Upper lobe of left lung (tissue), 6 donors: ENCODE measurements at places on chromosomes 7 and 10. TPM values are rescaled to one million over a fixed set of nuclear protein-coding genes. Genes with fewer than 3 reads are reported as not detected.

DNA sequence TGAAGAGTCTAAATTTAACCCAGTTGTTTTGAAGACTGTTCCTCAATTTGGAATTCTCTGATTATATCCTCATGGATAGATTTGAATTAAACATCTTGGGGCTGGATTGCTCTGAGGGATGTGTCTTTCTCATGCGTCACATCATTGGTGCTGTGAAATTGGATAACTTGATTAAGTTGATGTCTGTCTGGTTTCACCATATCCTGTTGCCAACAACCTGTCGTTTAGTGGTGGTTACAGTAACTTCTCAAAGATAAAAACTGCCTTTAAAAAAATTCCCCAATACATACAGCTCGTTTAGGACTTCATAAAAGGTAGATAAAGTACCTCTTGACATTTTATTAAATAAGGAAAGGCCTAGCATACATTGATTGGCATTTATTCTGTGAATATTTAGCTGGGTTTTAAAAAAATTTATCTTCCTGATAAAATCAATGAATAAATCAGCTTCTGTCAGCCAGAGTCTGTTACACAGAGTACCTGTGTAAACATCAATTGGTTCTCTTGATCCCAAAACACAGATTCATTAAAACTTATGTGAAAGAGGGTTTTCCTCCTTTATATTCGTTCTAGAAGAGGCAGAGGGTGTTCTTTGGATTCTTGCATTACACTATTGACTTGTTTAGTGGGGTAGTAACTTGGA is 10.5 kb downstream of the CRCP start:
- no peak for DNase-seq
- H3K27me3 ChIP-seq, result no peaks in the 10 kb centered on the region
- no peak overlapping the region for H3K4me3 ChIP-seq
- no peaks in the 10 kb centered on the region for H3K36me3 ChIP-seq
- peaks cover 40% of the 10 kb centered on the region for H3K4me1 ChIP-seq

DNA sequence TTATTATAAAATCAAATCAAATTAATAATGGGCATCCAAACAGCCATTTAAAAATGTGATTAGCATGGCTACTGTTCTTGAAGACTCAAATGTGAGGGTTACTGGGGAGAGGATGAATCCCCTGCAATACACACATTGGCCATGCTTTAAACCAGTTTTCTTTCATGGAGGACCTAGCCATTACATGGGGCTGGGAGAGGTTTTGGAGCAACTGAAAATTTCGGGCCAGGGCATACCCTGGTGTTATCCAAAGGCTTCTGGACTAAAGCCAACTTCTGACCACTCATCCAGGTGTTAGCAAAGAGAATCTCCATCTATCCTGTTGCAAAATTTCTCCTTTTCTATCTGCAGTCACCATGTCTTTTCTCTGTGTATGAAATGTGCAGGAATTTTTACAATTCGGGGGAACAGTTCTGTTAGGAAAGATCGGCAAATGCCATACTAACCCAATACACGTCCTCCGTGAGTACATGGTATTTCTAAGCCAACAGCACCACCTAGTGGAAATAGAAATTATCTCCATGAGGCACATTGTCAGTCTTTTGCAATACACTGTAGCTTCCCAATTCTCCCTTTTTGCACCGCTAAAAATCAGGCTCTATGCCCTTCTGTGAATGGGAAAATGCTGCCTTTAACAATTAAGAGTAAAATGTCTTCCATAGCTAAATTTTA is 47.0 kb upstream of the ZNF107 start:
- H3K27me3 ChIP-seq, result no peaks in the 10 kb centered on the region
- no peak overlapping the region for H3K27ac ChIP-seq
- no peak overlapping the region for H3K4me3 ChIP-seq
- no peak for DNase-seq
- H3K4me1 ChIP-seq, result no peaks in the 10 kb centered on the region

GRCh38 chr10:132611026-132611910 is 73.7 kb downstream of the INPP5A start:
- H3K27me3 ChIP-seq, result no peaks in the 10 kb centered on the region
- H3K4me3 ChIP-seq, result no peak overlapping the region
- H3K27ac ChIP-seq, result no peak overlapping the region
- H3K36me3 ChIP-seq, result no peaks in the 10 kb centered on the region
- no peak for DNase-seq

DNA sequence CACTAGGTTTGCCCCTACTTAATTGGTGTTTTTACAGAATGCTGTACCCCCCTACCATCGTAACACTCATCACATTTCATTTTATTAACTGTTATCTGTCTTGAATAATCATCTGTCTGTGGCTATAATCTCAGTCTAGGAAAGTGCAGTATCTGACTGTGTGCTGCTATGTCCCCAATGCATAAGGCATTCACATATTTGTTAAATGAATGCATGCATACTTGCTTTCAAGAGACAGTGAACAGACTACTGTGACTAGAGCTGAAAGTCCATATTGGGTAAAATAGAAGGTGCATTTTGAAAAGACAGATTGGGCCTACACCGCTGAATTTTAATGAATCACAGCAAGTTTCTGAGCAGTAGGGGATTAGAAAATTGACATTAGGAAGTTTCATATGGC is 112.3 kb downstream of the ARHGAP12 start:
- H3K4me3 ChIP-seq, result no peak overlapping the region
- no peak overlapping the region for H3K27ac ChIP-seq
- no peaks in the 10 kb centered on the region for H3K4me1 ChIP-seq
- H3K27me3 ChIP-seq, result no peaks in the 10 kb centered on the region
- peaks cover 5% of the 10 kb centered on the region for H3K36me3 ChIP-seq
- DNase-seq, result no peak

- H3K36me3 ChIP-seq, result no peaks in the 10 kb centered on the region
- H3K27ac ChIP-seq, result no peak overlapping the region
- H3K27me3 ChIP-seq, result no peaks in the 10 kb centered on the region
- DNase-seq, result no peak
- no peak overlapping the region for H3K4me3 ChIP-seq
These were observed 396.5 kb downstream of the ADRA2A start for GRCh38 chr10:111473361-111473760.

DNA sequence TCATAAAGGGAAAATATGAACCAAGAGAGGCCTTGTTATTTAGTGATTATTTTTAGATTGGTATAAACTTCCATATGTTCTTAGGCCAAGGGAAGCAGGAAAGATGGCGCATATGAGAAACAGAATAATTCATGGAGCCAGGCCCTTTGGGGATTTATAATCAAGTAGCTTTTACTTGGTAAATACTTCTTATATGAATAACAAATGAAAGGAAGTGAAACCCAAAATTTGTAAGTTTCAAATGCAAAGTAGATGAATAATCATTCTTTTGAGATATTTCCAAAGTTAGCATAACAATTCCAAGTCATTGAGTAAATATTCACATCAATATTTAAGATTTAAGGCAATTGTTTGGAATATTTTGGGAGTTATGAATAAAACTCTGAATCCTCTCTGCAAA is 13.9 kb upstream of the OPTN start:
- no peak for DNase-seq
- no peak overlapping the region for H3K27ac ChIP-seq
- H3K4me1 ChIP-seq, result no peaks in the 10 kb centered on the region
- H3K27me3 ChIP-seq, result no peaks in the 10 kb centered on the region
- no peak overlapping the region for H3K4me3 ChIP-seq

DNA sequence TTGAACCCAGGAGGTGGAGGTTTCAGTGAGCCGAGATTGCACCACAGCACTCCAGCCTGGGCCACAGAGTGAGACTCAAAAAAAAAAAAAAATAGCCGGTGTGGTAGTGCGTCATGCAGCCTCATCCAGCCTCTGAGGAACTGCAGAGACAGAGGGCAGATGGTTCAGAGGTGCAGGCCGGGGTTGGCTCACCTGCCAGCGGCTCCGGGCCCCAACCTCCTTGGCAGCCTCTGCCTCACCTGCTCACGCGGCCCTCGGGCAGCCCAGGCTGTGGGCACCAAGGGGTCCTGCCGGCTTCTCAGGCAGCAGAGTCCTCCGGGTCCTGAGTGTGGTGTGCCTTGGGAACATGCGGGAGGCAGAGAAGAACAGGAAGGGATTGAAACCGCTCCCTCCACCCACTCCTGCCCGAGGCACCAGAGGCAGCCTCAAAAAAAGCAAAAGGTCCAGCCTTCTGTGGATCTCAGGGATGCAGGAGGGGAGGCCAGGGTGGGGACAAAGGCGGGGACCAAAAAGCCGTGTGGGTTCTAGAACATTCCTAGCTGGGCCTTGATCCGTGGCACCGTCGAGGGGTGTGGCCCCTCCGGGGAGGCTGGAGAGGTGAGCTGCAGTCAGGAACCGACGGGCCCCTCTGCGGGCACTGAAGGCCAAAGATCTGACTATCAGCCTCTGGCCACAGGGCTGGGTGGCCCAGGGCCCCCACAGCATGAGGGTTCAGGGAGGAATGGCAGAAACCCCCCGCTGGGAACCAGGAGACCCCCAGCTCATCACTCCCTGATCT is 55.4 kb upstream of the DNAJB6 start:
- no peak overlapping the region for H3K4me3 ChIP-seq
- H3K36me3 ChIP-seq, result no peaks in the 10 kb centered on the region

GRCh38 chr7:105096306-105096705 is 82.3 kb downstream of the KMT2E start:
- no peak overlapping the region for H3K4me3 ChIP-seq
- no peak for DNase-seq
- H3K4me1 ChIP-seq, result no peaks in the 10 kb centered on the region
- H3K27me3 ChIP-seq, result no peaks in the 10 kb centered on the region
- peaks cover 24% of the 10 kb centered on the region for H3K36me3 ChIP-seq
- no peak overlapping the region for H3K27ac ChIP-seq

DNA sequence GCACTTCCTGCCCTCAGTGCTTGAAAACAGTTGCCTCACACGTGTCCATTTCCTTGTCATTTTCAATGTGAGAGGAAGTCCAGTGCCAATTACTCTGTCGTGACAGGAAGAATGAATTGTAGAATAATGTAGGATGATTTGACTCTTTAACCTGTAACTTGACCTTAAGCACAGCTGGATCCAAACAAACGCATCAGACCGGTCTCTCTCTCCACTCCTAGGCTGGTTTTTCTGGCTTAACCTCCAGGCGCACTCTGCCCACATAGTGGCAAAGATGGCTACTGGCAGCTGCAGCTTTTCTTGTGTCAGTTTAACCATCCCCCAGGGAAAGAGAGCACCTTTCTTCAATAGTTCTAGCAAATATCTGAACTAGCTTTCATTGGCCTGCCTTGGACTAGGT is 29.4 kb upstream of the PNLIPRP3 start:
- H3K4me1 ChIP-seq, result no peaks in the 10 kb centered on the region
- no peak for DNase-seq
- no peak overlapping the region for H3K4me3 ChIP-seq
- no peaks in the 10 kb centered on the region for H3K27me3 ChIP-seq

GRCh38 chr7:47356261-47356660 is 225.7 kb downstream of the TNS3 start:
- DNase-seq, result no peak
- no peaks in the 10 kb centered on the region for H3K36me3 ChIP-seq
- peaks cover 1% of the 10 kb centered on the region for H3K4me1 ChIP-seq
- H3K27ac ChIP-seq, result no peak overlapping the region

- H3K27me3 ChIP-seq, result peaks cover 9% of the 10 kb centered on the region
- H3K36me3 ChIP-seq, result no peaks in the 10 kb centered on the region
- peaks cover 5% of the 10 kb centered on the region for H3K4me1 ChIP-seq
- no peak overlapping the region for H3K27ac ChIP-seq
These were observed 88.5 kb downstream of the PAXIP1 start for GRCh38 chr7:154914308-154914995.

DNA sequence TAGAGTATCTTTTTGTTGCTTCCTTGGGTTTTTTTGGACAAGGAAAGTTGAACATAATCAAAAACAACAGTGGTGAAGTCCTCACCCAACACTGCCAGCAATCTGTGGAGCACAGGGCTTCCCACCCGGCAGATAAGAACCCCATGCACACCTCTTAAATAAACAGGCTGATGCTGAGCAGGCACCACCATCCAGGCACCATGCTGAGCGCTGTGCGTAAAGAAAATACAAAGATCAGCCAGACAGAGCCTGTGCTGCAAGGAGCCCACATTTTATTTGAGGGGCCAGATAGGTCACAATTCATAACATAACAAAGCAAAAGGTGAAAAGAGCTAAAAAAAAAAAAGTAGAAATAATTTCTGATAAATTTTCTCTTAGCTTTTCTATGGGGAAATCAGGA is 231.2 kb downstream of the PTPRN2 start:
- H3K4me1 ChIP-seq, result no peaks in the 10 kb centered on the region
- peak; percentile 6 for DNase-seq
- no peaks in the 10 kb centered on the region for H3K27me3 ChIP-seq
- H3K27ac ChIP-seq, result no peak overlapping the region

DNA sequence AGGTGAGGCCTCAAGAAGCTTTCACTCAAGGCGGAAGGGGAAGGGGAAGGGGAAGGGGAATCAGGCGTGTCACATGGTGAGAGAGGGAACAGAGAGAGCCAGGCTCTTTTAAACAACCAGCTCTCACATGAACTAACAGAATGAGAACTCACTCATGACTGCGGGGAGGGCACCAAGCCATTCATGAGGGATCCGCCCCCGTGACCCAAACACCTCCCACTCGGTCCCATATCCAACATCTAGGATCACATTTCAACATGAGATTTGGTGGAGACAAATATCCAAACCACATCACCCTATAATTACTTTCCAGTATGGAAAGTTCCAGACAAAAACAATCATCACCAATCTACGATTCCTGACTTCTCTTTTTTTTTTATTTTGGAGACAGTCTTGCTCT is 22.9 kb downstream of the HIP1 start:
- no peaks in the 10 kb centered on the region for H3K27me3 ChIP-seq
- peaks cover 45% of the 10 kb centered on the region for H3K4me1 ChIP-seq
- H3K27ac ChIP-seq, result no peak overlapping the region
- no peak for DNase-seq

GRCh38 chr10:122861711-122862161 is 16.1 kb upstream of the CUZD1 start:
- no peak overlapping the region for H3K4me3 ChIP-seq
- no peak for DNase-seq

The TMEM176A gene
- 67.9 TPM for total RNA-seq

The SVIL gene
- total RNA-seq, result 137 TPM

The NDUFB2 gene
- 51.3 TPM for total RNA-seq

The FAM237B gene
- not detected for total RNA-seq

The BBIP1 gene
- total RNA-seq, result 25.1 TPM

The RNF133 gene
- total RNA-seq, result 1.5 TPM

The SEMA4G gene
- 20.4 TPM for total RNA-seq

The SFTPA1 gene
- total RNA-seq, result 5,575 TPM

The CDC14C gene
- total RNA-seq, result not detected
